ENCODE measurements at places on chromosomes 4 and X. TPM values are rescaled to one million over a fixed set of nuclear protein-coding genes. Genes with fewer than 3 reads are reported as not detected.

HAND2 gene
- total RNA-seq: not detected

FGB gene
- 1.6 TPM for total RNA-seq

IQSEC2 gene
- total RNA-seq: 0.43 TPM

AMOT gene
- 0.56 TPM for total RNA-seq

HSFX2 gene
- not detected for total RNA-seq

KCNE5 gene
- 0.57 TPM for total RNA-seq

GYPB gene
- total RNA-seq: not detected

POU4F2 gene
- total RNA-seq: not detected

SPANXN4 gene
- total RNA-seq: not detected

GPR173 gene
- not detected for total RNA-seq

SLC6A14 gene
- total RNA-seq: not detected

DNA sequence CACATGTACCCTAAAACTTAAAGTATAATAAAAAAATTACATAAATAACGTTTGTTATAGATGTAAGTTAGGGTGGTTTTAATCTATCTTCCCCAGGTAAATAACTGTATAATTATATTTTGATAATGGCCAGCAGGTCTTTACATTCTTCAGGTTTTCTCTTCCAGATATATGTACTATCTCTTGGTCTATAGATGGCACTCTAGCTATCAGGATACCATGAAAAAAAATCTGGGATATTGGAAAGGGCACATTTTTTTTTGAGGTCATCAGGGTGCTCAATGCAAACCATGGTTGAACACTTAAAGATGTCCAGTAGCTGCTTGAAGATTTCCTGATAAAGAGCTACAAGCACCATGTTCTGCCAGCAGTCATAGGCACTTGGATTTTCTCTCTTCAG lies 15.6 kb upstream of the ADH4 start:
- no peak for DNase-seq

- no peak for DNase-seq
These were observed 117.2 kb downstream of the PDHA2 start for GRCh38 chr4:95957054-95957453.

- DNase-seq: no peak
These were observed 142.9 kb downstream of the PCDH7 start for GRCh38 chr4:30863021-30863420.

DNA sequence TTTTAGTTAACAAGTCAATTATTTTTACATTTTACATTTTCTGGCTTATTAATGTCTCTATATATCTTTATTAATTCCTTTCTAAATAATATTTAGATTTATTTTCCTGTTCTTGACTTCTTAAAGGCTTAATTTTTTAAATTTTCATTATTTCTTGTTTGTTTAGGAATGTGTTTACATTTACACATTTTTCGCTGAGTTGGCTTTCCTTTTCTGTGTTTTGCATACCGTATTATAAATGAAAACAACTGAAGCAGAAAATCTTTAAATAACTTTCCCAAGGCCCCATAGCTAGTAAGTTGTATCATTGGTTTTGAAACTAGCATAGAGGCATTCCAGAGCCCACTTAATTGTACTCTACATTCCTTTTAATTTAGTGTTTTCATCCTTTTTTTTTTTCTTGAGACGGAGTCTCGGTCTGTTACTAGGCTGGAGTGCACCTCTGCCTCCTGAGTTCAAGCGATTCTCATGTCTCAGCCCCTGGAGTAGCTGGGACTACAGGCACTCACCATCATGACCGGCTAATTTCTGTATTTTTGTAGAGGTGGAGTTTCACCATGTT lies 261.6 kb downstream of the IQCM start:
- no peak for DNase-seq

DNA sequence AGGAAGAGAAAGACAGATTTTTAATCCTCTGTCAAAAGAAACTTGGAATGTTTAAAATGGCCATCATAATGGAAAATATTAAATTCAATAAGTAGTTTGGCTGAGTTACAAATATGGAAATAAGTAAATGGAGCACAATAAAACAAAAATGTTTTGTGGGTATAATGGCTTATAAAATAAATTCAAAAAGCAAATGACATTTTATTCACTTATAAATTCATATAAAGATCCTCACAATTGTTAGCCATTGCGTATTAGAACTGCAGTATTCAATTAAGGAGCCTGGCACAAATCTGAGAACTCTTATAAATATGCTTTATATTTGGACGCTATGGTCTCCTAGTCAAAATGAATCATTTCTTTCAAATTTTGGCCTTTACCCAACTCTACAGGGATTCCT lies 339.0 kb upstream of the PABPC4L start:
- DNase-seq: no peak

- DNase-seq: no peak
These were observed 330.5 kb upstream of the SPANXN1 start for GRCh38 chrX:144916785-144917184.

GRCh38 chr4:154231806-154232478 lies 259.7 kb downstream of the DCHS2 start:
- no peak for DNase-seq

GRCh38 chr4:184648313-184649025 lies 778 bp downstream of the CASP3 start:
- DNase-seq: peak; percentile 20

DNA sequence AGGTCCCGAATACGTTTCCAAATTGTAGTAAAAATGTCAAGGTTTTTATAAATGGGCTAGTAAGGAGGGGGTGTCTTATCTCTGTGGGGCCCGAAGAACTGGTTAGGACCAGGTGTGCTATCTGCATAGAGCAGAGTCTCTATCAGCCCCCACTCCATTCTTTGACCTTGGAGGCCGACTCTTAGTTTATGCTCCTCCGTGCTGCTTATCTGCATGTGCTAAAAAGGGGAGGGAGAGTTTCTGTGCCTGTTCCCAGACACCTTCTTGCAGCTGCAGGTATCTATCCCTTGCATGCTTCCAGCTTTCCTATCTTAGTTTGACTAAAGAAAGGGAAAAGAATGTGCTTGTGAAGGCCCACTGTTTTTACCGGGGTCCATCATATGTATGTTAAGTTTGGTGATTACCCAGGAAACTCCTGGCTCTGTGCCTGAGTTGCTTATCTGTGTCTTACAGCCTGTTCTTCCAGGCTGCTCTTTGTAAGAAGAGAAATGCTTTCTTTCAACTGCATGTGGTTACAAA lies 28.6 kb upstream of the NAF1 start:
- DNase-seq: no peak

DNA sequence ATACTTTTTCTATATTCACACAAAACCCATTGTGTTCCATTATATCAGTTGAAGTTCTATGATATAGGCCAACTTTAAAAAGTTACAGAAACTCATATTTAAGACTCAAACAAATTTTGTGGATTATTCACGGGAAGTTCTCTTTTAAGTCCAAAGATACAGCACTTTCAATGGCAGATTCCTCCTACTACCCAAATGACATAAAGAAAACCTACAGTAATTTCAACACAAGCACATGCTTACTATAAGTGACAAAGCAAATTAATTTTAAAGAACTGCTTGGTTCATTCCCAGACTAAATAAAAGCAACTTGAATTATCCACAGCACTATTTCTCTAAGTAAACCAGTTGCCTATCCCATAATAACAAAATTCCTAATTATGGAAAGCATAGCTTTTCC lies 4.1 kb downstream of the PPA2 start:
- no peak for DNase-seq

DNA sequence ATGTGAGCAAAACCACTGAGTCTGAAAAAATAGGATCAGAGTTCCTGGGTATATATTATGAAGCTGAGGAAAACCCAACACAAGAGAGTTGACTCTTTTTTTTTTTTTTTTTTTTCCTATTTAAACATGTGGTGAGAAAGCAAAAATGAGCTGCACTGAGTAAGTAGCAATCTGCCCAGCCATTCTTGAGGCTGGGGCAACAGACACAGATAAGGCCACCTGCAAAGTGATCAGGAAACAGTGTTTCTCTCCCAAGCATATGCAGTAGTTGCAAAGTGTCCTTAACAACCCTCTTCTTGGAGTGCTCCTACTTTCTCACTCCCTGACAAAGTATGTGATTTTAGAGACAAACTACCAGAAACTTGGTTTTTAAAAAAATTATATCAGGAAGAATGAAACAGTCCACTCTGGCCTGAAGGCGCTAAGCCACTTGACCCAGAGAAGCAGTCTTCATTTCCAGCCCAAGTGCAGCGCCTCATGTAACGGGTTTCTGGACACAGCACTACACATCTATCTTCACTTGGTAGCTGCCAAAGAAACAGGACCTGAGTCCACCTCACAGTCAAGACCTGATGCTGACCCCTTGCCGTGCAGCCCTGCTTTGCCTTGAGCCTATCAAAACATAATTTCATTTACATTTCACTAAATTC lies 124.6 kb upstream of the MAP3K15 start:
- no peak for DNase-seq

- no peak for DNase-seq
These were observed 66.2 kb downstream of the MAGEA1 start for GRCh38 chrX:153245288-153245731.

DNA sequence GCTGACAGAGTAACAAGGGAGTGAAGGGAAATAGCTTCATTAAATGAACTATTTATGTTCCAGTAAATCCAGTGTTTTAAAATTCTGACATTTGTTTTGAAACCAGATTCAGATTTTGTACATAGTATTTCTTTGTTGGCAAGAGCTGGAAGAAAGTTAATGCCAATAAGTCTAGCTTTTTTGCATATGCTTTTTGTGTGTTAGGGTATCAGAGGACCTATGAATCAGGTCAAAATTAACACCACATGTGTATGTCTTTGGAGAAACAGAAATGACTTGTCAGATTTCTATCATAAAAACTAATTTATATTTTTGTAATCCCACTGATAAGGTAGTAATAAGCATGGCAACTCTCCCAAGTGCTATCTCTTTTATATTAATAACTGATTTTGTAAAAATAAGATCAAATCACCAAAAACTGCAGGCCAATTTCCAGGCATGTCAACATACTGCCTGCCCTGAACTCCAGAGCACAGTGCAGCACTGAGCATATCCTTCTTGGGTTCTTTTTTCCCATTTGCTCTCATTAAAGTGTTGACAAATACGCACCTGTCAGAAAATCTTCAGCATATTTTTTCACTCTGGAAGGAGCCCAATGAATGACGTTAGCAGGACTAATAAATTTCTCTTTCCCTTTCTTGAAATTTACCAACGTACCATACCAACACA lies 65.5 kb downstream of the SH3RF1 start:
- DNase-seq: no peak

- no peak for DNase-seq
These were observed 310.8 kb downstream of the AFF2 start for GRCh38 chrX:148811236-148811635.

- DNase-seq: no peak
These were observed 59.1 kb downstream of the GALNT7 start for GRCh38 chr4:173227756-173228155.

DNA sequence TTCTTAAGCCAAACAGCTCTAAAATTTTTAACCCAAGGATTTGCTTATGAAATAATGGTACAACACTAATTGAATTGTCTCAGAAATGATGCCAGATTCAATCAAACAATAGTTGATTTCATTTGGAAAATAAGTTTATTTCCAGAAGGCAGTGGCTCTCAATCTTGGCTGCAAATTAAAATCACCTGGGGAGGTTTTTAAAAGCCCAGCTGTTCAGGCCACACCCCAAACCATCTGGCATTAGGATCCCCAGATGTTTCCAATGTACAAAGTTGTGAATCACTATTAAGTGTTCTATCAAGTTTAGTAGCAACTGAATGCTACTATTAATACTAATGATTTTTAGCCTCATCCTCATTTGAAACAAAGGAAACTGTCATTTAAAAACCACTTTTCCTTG lies 22.2 kb downstream of the TMEM184C start:
- DNase-seq: no peak

DNA sequence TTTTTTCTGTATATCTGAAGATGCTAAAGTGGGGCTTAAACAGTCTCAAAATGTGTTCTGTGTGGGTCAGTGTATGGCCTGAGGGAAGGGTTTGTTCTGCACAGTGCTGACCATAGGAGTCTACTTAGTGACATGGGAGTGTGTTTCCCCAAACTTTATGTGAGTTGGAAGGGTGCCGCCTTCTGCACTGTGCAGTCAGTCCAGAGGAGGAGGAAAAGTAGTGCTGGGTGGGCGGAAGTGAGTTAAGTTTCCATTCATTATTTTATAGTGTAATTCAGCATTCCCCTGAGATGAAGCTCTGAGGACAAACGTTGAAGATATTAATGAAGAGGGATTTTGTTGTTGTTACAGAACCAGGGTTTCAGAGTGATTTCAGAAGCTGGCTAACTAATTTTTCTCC lies 2.9 kb downstream of the CHST7 start:
- DNase-seq: no peak

DNA sequence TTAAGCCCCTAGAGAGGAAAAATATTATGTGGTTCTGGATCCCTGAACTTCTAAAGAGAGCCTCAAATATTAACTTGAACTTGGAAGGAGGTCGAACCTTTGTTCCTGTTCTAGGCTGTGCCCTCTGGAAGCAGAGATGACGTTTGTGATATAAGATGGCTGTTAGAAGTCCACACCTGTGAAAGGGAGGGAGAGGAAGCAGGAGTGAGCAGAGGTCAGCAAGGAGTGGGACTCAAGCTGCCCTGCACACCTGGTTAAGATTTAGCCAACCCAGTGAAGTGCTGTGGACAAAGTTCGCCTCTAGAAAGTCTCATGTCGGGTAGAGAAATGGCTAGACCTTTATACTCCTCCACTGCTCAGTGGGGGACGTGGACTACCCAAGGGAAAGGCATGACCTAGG lies 566.2 kb downstream of the MID1IP1 start:
- no peak for DNase-seq

DNA sequence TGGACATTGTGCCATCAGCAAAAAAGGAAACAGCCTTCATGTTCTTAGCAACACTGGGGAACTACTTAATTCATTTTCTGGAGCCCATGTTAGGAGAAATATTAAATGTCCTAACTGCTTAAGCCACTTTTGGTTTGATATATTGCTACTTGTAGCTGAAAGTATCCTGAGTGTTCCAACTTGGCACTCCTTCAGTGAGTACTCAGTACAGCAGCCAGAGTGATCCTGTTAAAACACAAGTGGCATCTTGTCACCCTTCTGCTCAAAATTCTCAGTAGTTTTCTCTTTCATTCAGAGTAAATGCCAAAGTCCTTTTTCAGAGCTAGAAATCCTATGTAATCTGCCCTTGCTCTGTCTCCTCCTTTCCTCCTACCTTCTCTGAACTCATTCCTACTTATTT lies 522.0 kb downstream of the GRID2 start:
- DNase-seq: no peak

- DNase-seq: no peak
These were observed 48.2 kb downstream of the EVC2 start for GRCh38 chr4:5660185-5660584.

GRCh38 chrX:40174854-40175510 lies 77.2 kb upstream of the BCOR start:
- DNase-seq: peak; percentile 45

GRCh38 chr4:120995266-120996010 lies 72.9 kb upstream of the PRDM5 start:
- no peak for DNase-seq

DNA sequence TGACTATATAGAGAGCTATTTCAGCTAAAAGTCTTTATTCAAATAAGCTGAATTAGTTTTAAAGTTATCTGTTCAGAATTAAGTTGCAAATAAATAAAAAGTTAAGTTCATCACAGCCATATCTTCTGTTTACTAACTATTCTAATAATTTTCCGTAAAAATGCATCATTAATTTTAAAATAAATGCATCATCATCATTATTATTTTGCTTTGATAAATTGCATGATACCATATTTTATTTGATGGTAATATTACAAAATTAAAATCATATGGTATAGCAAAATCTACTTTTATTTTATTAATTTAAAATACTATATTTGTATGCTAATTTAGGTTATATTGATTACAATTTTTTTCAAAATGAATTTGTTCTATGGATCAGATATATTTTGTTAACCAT lies 357.3 kb upstream of the NDST4 start:
- no peak for DNase-seq
